Naive B cell (primary cell): ENCODE measurements at places on chromosomes 7 and 10.
A peak's percentile ranks its signal among the peaks of the same experiment; 100 is the strongest.

DNA sequence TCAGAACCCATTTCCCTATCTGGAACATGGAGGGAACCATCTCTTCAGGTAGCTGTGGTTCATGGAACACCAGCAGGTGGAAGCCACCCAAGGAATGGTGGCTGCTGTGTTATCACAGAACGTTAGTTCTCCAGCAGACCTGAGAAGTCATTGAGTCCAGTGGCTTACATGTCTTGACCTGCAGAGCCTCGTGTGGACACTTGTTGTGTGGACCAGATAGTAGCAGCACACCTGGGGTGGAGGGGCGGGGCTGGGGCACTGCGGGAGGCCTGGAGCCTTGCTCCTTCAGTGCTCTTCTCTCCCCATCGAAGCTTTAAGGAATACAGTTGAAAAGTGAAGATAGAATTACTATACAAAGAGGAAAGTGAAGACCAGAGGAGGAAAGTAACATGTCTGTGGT, 42.4 kb downstream of the VWA2 start:
- no peak for DNase-seq
- no peak overlapping the region for H3K27ac ChIP-seq
- peaks cover 8% of the 10 kb centered on the region for H3K27me3 ChIP-seq
- H3K4me3 ChIP-seq = no peak overlapping the region
- no peaks in the 10 kb centered on the region for H3K36me3 ChIP-seq
- no peaks in the 10 kb centered on the region for H3K4me1 ChIP-seq

GRCh38 chr10:121791761-121792160, 136.1 kb downstream of the ATE1 start:
- no peaks in the 10 kb centered on the region for H3K27me3 ChIP-seq
- H3K4me3 ChIP-seq = no peak overlapping the region
- DNase-seq = no peak
- H3K36me3 ChIP-seq = peaks cover 26% of the 10 kb centered on the region
- no peaks in the 10 kb centered on the region for H3K4me1 ChIP-seq

DNA sequence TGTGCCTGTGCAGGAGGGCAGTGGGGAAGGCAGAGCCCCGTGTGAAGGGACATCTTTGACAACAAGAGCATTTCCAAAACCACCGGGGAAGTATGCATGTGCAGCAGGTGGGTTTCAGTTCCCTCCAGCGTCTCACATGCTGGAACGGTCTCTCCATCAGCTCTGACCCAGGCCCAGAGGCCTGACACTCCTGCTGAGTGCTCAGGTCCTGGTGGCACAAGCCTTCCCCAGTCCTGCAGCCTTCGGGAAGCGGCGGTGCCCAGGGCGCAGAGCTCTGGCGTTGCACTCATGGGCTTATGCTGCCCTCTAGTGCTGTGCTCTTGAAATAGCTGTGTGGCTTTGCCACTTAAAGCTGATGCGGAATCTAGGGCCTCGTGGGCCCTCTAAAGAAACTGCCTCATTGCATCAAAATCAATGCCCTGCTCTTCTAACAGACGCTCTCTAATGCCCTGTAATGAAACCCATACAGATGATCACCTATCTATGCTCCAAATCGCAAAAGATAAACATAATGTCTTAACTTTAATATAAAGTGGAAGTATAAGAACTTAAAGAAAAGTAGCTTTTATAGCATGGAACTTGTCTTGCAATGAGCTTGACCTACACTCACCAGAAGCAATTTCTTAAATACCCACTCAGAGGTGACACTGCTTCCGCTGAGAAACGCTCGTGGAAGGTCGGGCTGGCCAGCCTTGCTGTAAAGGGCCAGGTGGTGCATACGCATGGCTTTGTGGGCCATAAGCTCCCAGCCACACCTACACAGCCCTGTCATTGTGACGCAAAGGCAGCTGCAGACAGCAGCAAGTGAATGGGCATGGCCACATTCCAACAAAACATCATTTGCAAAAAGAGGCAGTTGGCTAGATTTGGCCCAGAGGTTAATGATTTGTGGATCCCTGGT, 38.6 kb downstream of the CLRN3 start:
- H3K27ac ChIP-seq = peak overlapping the region; percentile 94
- H3K36me3 ChIP-seq = no peaks in the 10 kb centered on the region
- peaks cover 45% of the 10 kb centered on the region for H3K4me1 ChIP-seq
- DNase-seq = peak; percentile 71

DNA sequence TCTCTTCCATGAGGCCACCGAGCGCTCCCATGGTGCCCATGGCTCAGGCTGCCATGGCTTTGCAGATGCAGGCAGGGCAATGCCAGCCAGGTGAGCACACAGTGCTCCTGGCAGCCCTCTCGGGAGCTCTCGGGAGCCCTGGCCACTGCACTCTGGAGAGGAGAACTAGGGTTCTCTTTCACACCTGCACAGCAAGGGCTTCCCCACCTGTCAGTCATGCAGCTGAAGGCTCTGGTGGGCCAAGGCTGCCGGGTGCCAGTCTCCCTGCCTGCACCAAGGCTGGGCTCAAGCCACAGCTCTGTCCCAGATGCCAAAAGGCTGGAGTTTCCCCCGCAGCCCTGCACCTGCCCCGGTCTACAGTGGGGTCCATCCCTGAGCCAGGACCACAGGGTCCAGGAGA, 32.6 kb downstream of the NUDT1 start:
- H3K27ac ChIP-seq = no peak overlapping the region
- no peak for DNase-seq
- H3K4me1 ChIP-seq = peaks cover 1% of the 10 kb centered on the region
- no peaks in the 10 kb centered on the region for H3K27me3 ChIP-seq

DNA sequence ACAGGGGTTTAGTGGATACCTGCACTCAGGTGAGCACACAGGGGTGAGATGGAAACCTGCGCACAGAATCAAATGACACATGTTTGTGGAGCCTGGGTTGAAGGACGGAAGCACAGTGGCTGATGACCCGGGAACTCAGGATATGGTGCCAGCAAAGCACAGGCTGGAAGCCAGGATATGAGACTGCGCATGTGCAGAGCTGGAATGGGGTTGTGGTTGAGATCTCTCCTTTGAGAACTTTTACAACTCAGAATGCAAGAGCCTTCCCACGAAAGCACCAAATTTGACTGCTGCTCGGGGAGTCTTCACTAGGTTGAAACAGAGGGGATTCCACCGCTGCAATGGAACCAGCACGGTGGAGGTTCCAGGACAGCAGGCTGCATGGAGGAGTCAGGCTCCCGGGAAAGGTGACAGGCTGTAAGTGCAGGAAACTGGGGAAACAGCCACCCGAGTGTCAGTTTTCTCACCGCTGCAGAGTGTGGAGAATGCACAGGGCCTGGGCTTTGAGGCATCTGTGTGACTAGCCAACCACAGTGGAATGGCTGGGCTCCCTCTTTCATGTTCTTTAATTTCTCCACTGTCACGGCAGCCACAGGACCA, 133.4 kb upstream of the TCERG1L start:
- no peaks in the 10 kb centered on the region for H3K4me1 ChIP-seq
- H3K36me3 ChIP-seq = no peaks in the 10 kb centered on the region
- H3K4me3 ChIP-seq = no peak overlapping the region
- H3K27me3 ChIP-seq = peaks cover 24% of the 10 kb centered on the region
- DNase-seq = no peak

- DNase-seq = no peak
- H3K36me3 ChIP-seq = no peaks in the 10 kb centered on the region
- H3K4me1 ChIP-seq = no peaks in the 10 kb centered on the region
- H3K4me3 ChIP-seq = no peak overlapping the region
Measured at GRCh38 chr7:121574109-121574508, 178.0 kb upstream of the FAM3C start.

- no peak for DNase-seq
- no peaks in the 10 kb centered on the region for H3K27me3 ChIP-seq
- H3K4me3 ChIP-seq = no peak overlapping the region
- peaks cover 9% of the 10 kb centered on the region for H3K4me1 ChIP-seq
- H3K27ac ChIP-seq = peak overlapping the region; percentile 43
Measured at GRCh38 chr10:107415446-107415845, 250.9 kb upstream of the SORCS1 start.

- H3K4me1 ChIP-seq = no peaks in the 10 kb centered on the region
- H3K4me3 ChIP-seq = no peak overlapping the region
- no peaks in the 10 kb centered on the region for H3K36me3 ChIP-seq
- no peak overlapping the region for H3K27ac ChIP-seq
Measured at GRCh38 chr7:127514499-127514898, 70.9 kb downstream of the GCC1 start.

DNA sequence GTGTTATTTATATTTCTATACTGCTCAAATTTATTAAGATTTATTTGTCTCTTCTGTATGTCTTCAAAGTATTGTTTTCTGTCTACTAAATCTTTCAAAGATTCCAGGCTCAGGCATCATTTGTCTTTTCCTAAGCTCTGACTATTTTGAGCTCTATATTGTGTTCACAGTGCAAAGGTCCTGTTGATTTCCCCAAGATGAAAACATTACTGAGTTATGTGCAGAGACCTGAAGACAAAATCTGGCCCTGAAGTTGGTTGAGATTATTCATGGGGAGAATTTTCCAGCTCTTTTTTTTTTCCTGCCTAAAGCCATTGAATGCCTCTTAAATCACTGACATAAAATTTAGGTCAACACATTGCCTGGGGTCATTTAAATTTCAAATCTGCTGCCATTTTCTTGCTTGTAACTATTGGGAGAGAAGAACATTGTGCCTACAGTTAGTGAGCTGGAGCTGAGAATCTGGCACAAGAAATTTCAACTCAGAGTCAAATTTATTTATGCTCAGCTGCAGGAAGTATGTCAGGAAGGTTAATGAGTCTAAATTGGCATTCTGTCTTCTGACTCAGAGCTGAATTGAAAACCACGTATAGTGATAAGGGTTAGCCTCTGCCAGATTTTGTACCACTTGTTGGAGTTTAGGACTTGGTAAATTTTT, 31.6 kb downstream of the CSTF2T start:
- no peak overlapping the region for H3K27ac ChIP-seq
- H3K27me3 ChIP-seq = peaks cover 5% of the 10 kb centered on the region
- no peak overlapping the region for H3K4me3 ChIP-seq
- DNase-seq = no peak
- H3K4me1 ChIP-seq = no peaks in the 10 kb centered on the region
